Stimulated activated CD8-positive, alpha-beta memory T cell treated with anti-CD3 and anti-CD28 coated beads, Interleukin-2, amount 100 ng/mL, for 1 hour (primary cell): ENCODE measurements at places on chromosomes 3 and 15.

DNA sequence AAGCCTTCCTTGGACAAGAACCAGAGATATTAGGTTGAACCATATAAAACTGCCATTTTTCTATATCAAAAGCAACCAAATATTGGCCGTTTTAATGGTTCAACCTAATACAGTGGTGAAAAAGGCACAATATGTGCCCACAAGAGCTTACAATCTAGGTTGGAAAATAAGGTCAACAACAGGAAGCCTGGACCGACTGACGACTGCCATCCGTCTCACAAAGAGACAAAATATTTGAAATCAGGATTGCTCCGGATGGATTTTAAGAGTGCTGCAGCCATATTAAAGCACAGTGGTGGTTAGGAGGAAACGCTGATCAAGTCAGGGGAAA, 1.4 kb downstream of the AHSG start:
- DNase-seq: no peak

- no peak for DNase-seq
Measured at GRCh38 chr3:150359381-150359780, 48.7 kb upstream of the TSC22D2 start.

DNA sequence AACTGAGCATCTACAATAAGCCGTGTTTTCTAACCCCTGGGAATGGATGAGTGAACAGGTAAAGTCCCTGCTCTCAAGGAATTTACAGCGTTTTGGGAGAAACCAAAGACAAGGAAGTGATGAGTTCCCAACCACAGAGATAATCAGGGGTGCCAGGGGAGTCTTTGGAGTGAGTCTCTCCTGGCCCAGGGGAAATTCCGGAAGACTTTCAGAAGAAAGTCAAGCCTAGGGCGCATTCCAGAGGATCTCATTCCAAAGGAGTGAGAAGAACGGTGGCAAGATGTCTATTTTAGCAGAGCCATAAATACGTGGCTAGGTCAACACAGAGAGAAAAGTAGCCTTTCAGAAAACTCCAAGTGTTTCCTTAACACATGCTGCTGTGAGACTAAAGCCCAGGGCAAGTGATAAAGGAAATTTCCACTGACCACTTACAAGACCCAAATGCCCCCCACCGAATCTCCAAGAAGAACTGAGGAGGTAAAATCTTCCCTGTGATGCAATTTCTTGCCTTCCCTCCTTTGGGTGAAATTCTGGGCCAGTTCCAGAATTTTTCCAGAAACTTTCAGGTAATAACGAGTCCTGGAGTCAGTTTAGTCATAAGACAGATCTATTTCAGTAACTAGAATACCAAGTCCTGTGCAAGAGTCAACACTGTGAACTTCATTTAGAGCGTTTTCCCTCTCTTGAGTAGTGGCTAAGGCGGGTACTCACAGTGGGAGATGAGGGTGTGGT, 437.4 kb downstream of the NR2F2 start:
- DNase-seq: no peak

DNA sequence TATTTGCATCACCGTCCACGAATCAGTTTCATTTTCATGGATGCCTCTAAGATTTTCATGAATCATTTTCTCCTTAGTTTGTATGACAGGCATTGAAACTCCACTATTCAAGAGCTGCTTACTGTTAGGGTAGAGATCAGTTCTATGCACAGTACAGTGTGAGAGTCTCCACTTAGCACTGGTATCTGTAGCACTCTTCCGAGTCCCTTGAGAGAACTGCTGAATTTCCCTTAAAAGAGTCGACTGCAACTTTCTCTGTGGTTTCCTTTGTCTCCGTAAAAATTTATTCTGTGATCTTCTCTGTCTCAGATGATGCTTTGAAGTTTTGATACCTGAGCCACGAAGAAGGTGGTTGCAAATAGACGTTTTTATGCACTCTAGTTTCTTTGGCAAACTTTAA, 14.8 kb downstream of the GTPBP8 start:
- no peak for DNase-seq

GRCh38 chr3:51662456-51662855, 8.6 kb upstream of the TEX264 start:
- no peak for DNase-seq

- DNase-seq: no peak
Measured at GRCh38 chr3:115638991-115639390, 15.7 kb downstream of the GAP43 start.

DNA sequence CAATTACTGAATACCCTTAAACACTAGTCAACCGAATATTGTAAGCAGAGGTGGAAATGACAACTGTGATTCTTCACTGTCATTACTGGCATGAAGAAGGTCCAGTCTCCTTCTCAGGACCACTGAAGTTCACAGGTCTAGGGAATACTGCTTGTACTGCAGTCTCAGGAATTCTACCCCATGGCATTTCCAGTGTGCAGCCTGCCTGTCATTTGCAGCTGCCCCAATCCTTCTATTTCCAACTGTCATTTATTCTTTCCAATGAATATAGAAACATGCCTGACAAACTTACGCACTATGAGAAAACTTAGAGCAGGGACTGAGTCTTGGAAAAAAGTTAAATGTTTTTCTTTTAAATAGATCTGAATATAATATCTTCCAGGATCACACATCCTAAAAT, 308.0 kb upstream of the THBS1 start:
- DNase-seq: no peak

GRCh38 chr3:155154255-155154654, 74.1 kb downstream of the MME start:
- DNase-seq: no peak

GRCh38 chr15:78301326-78301725, 1.9 kb upstream of the SKIC8 start:
- no peak for DNase-seq

GRCh38 chr3:193030276-193030675, 112.6 kb upstream of the MB21D2 start:
- DNase-seq: no peak

DNA sequence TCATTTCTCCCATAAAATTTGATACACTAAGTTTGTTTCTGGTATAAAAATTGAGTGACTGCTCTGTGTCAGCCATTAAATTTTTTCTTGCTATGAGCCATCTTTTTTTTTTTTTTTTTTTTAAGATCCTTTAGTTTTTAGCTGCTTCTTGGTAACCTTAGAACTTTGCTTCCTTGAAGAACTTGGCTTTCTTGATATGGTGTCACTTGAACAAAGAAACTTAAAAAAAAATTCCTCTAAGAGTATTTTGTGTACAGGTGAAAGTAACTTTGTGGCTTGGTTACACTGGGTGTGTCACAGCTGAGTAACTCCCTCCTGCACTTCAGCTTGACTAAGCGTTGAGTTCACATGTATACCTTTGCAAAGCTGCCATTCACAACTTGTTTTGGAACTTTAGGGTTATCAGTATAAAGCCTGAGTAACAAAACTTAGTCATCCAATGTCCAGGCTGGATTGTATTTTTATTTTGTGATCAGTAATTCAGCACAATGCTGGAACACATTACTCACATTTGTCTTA, 6.5 kb downstream of the CHD2 start:
- no peak for DNase-seq

DNA sequence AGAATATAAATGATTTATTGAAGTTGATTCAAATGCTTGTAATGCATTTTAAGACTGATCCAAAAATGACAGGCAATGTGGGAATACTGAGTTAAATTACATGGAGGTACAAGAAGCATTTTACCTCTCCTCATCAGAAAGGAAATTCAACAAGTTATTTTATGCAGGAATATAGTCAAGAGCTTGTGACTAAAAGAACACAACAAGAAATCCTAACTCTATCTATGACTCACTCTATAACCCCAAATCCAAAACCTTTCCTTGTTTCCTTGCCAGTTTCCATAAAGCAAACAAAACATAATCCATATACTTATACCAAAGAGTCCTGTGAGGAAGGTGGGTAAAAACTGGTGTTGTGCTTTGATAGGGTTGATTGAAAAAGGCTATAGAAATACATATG, 30.8 kb downstream of the SIN3A start:
- no peak for DNase-seq

DNA sequence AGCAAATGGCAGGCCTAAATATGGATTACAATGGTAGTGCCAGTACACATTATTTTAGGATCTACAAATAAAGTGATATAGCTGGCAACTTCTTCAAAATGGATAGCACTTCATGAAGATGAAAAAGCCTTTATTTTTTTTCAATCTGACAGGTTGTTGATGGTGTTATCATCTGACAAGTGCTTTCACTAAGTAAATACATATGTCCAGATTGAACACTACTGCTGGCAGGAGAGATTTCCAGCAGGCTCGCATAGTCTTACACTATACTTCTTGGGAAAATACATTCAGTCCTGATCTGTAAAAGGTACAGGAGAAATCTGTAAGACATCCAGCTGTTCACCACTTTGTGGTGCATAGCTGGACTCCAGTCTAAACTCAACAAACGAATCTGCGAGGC, 50.9 kb upstream of the ALCAM start:
- DNase-seq: no peak

- no peak for DNase-seq
Measured at GRCh38 chr3:24341668-24342067, 153.0 kb downstream of the THRB start.

- no peak for DNase-seq
Measured at GRCh38 chr15:76253691-76254473, 57.4 kb downstream of the ETFA start.

- DNase-seq: no peak
Measured at GRCh38 chr15:41888662-41889253, 5.1 kb downstream of the SPTBN5 start.

DNA sequence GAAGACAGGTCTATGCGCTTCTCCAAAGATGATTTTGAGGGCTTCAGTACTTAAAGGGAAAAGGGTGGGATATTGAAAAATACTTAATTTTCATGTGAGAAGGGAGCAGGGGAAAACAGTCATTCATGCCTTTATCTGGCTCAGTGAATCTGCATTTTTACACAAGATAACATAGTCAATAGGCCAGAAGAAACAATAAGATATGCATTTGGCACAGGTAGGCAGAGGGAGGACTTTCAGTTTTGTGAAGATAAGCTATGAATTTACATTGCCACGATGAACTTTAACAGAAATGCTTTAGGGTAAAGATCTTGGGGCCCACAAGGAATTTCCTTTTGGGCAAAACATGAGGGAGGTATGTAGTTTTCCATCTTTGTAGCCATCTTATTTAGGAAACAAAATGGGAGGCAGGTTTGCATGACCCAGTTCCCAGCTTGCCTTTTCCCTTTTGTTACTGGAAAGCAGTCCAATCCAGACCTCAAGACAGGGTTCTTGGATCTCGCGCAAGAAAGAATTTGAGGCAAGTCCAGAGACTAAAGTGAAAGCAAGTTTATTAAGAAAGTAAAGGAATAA, 504.2 kb downstream of the IGSF11 start:
- DNase-seq: no peak

- DNase-seq: no peak
Measured at GRCh38 chr3:98827221-98827920, 64.2 kb downstream of the ST3GAL6 start.

- no peak for DNase-seq
Measured at GRCh38 chr15:48868023-48868422, 9.9 kb upstream of the EID1 start.

DNA sequence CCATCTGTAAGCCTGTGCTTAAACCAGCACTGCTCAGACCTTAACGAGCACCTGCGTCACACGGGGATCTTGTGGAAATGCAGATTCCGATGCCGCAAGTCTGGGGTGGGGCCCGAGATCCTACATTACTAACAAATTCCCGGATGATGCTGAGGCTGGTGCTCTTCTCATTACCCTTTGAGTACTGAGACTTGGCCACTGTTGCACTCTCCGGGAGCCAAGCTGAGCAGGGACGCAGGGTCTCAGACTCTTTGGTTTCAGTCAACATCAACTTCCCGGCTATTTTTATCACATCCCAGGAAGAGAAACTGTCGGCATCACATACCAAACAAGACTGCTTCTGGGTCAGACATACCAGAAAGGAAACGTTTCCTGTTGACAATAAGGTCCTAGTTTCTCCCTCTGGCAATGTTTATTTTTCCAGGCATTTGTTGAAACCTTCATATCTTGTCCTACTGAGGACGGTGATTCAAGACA, 276.6 kb downstream of the SHQ1 start:
- DNase-seq: no peak
